Germinal center (tissue), 1 donor: ENCODE measurements at places on chromosomes 3 and 15.

DNA sequence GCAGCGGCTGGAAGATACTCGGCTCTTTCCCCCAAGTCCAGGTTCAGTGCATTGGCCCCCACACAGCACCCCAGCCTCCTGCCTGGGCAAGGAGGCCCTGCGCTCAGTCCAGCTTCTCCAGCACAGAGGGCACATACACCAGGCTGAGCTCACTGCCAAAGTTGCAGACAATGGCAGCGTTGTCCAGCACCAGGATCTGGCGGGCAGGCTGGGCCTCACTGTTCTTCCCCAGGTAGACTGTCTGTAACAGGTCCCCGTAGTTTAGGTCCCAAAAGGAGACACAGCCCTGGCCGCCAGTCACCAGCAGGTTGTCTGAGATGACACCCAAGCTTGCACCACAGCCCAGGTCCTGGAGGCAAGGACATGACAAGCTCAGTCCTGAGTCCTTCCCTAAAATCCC is 32.9 kb downstream of the PTPN23 start:
- peak; percentile 2 for DNase-seq

- no peak for DNase-seq
Observed at GRCh38 chr15:57312006-57312317, 64.3 kb upstream of the CGNL1 start.

DNA sequence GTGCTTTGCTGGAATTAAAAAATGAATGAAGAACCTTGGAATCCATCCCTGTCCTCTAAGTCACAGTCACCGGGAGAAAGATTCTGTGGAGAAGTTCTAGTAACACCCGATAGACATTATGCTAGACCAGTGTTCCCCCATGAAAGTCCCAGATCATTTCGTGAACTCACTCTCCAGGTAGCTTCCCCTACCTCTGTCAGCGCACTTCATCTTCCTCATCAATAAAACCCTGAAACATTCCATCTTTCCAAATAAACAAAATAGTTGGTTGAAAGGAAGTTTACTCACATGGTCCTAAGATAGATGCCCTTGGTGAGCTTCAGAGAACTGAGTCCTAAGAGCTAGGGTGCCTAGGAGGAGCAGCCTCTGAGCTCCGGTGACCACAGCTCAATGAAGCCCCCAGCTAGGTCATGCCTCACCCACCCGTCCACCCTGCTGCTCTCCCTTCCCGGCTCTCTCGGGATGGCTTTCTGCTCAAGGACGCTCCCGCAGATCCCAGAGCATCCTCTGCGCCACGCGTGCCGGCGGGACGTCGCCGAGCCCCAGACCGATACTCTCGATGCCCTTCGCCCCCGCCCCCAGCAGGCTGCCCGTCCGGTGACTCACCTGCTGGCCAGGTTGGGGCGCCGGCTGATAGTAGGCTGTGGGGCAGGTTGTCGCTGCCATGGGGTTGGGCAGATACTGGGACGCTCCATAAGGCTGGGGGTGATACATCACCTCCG is 776 bp downstream of the VGLL3 start:
- no peak for DNase-seq

DNA sequence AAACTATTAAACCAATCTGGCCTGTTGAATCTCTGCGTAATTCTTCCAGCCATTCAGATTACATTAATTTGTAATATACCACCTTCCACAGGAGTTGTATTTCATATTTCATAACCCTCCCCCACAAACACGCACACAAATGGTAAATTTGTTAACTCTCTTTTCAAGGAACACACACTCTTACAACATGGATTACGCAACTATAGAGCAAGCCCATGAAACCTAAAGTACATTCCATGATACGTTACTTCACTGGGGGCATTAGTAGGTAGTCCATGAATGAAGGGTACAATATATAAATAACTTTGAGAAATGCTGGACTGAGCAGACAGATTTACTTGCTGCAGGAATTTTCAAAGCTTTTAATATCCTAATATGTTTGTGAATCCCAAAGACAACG is 65.0 kb downstream of the TRIM69 start:
- DNase-seq = no peak

DNA sequence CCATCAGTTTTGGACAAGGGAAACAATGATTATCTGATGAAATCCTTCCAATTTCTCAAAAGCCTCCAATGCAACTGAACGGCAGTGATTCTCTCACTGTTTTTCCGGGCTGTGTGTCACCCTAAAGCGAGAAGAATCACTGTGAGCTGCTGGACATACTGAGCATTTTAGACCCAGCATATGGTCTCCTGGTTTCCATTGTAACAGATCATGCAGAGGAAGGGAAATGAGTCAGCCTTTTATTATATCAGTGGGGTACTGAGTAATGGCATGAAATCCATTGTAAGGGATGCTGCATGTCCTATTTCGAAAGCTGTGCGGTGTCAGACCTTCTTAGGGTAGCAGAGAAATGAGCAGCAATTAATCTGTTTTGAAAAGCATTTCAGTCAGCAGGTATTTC is 287.1 kb downstream of the IL5RA start:
- no peak for DNase-seq

GRCh38 chr3:183875411-183875810 is 9.3 kb downstream of the PARL start:
- DNase-seq = no peak

DNA sequence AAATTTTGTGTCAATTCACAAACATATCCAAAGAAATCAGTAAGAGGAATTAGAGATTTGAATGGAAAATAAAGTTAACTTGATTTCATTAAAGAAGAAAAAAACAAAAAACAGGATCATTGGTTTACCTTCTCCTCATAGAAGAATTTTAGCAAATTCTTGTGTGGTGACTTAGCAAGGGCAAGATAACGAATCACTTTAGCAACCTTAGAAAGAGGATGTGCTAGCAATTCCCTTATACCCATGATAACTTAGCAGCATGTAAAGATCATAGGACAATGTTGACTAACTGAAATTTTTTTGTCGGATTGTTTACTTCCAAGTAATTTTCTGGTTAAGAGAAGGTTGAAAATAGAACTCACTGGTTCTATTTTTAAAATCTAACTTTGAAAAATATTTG is 609.3 kb downstream of the GBE1 start:
- DNase-seq = no peak

DNA sequence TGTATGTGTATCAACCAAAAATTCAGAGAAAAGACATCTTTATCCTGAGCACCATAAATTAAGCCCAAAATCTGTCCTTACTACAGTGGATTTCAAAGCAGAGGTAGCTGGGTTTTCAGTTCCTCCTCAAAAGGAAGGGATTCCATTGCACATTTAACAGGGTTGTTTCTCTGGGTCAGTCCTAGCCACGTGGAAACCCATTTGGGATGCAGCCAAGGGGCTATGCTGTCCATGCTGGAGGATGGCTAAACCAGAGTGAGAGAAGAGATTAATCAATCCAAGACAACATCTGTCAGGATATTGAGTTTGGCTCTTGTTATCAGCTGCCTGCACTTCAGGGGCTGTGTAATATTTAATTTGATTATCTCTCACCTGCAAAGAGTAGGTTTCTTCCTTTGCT is 28.1 kb downstream of the LSAMP start:
- DNase-seq = no peak

GRCh38 chr15:63330926-63331325 is 50.7 kb downstream of the CA12 start:
- DNase-seq = no peak

DNA sequence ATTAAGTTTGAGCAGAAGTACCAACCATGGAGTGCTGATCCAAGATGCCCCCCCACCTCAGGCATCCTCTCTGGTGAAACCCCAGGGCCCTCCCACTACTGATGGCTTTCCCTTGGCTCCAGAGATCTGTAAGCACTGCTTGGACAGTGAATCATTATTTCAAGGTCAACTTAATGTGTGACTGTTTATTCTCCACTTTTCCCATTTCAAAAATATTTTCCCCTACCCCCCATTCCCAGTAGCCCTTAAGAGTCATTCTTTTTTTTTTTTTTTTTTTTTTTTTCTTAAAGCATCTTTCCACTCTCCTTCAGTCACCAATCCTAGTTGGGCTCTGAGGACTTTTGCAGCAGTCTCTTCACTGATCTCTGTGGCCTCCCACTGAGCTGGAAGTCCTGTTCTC is 82.6 kb downstream of the PCCB start:
- DNase-seq = no peak

DNA sequence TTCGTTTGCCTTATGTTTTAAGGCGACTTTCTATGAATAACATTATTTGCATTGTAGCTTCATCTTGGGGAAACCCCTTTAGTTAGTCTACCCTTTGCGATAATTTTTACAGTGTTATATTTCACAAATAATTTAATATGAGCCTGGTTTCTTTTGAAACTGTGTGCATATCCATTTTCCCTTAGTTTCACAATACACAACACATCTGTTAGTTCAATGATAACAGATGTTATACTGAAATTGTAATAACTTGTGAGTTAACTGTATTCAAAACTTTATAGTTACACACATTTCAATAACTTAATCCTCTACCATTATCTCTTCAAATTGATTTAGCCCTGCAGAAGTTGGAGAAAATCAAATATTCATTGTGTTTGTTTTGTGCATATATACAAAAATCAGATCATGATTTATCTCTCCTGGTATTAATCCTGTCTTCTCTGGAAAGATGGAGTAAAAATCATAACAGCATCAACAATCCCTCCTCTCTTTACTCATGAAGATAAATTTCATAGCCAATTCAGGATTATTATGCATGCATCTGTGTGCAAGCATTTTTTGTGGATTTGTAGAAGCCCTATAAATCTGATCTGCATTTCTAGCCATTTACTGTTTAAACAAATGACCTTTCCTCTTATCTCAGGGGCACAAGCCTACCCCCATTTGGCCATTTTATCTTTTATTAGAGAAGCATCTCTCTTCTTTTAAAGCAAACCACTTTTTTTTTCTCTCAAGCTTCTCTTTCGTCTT is 304.0 kb downstream of the VPS13C start:
- no peak for DNase-seq
